Activated T-cell treated with anti-CD3 and anti-CD28 coated beads, Interleukin-2, amount 50 U/mL, for 72 hours (primary cell): ENCODE measurements at places on chromosomes 7 and 10. TPM values are rescaled to one million over a fixed set of nuclear protein-coding genes. Genes with fewer than 3 reads are reported as not detected.
A peak's percentile ranks its signal among the peaks of the same experiment; 100 is the strongest.

Gene HTRA1
- total RNA-seq = not detected

Gene CFAP46
- total RNA-seq = 0.26 TPM

Gene HYAL4
- 1.8 TPM for total RNA-seq

DNA sequence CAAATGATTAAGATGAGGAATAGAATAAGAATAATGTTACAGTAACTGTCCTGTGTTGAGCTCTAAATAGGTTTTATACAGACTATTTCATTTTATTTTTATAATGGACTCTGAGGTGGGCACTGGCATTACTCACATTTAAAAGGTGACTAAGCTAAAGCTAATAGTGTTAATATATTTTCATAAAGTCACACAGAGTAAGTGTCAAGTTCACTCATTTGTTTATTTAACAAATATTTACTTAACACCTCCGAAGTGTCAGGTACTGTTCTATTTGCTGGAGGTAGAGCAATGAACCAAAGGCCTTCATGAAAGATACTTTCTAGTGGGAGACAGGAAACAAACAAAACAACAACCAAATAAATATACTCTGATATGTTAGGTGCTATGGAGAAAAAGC, 44.0 kb downstream of the ASB4 start:
- DNase-seq = no peak

DNA sequence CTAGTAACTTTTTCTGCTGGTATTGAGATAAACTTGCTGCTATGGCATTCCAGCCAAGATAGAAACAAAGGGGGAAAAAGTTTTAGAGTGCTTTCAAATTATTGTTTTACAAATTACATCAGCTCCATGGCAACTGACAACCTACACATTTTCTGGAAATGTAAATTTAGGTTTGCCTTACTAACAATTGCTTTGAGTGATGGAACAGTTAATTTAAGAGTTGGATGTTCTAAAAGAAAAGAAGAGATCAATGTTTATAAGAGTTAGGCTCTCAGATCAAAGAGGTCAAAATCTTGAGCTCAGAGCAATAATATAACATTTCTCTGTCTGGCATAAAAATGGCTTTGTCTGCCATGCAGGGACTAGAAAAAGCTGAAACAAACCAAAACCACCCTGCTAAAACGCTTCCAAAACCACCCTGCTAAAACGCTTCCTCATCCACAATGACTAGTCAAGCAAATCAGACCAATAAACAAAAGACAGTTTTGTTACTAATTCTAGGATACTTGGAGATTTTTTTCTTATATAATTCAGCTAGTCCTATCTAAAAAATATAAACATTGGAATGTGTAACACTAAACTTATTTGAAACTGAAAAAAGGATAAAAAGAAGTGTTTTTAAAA, 32.3 kb downstream of the ORC5 start:
- no peak for DNase-seq

DNA sequence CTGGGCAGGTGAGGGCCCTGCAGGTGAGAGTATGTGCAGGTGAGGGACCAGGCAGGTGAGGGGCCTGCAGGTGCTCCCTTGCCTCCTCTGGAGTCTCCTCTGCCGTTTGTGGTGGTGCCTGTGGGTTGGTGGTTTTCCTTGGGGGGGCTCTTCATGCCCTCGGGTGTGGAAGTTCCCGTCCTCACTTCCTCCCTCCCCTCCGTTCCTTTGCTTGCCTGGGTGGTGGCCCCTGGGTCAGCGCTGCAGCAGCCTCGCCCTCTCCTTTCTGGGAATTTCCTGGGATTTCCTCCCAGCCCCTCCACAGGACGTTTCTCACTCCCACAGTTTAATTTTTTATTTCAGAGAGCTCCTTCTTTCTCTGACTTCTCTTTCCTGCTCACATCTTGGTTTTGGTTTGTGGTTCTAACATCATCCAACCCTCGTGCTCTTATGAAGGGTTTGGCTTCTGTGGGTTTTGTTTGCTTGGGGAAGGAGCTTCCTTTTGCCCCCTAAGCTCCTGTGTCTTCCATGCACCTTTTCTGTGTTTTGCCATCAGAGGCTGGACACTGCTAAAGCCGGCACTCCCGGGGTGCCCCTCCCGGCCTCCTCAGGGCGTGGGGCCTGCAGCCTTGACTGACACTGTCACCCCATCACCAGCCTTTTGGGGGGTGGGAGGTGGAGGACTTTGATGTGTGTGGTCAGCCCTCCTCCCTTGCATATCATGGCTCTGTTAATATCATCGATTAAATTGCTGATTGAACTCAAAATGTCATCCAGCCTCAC, 29.2 kb upstream of the ADGRA1 start:
- DNase-seq = no peak

GRCh38 chr7:102432442-102433218, 745 bp upstream of the ORAI2 start:
- no peak for DNase-seq

GRCh38 chr7:106166651-106167342, 54.7 kb upstream of the SYPL1 start:
- DNase-seq = peak; percentile 38

GRCh38 chr7:132752431-132752830, 176.2 kb upstream of the PLXNA4 start:
- DNase-seq = no peak

GRCh38 chr10:89242840-89243568, 8.6 kb downstream of the LIPA start:
- DNase-seq = no peak

DNA sequence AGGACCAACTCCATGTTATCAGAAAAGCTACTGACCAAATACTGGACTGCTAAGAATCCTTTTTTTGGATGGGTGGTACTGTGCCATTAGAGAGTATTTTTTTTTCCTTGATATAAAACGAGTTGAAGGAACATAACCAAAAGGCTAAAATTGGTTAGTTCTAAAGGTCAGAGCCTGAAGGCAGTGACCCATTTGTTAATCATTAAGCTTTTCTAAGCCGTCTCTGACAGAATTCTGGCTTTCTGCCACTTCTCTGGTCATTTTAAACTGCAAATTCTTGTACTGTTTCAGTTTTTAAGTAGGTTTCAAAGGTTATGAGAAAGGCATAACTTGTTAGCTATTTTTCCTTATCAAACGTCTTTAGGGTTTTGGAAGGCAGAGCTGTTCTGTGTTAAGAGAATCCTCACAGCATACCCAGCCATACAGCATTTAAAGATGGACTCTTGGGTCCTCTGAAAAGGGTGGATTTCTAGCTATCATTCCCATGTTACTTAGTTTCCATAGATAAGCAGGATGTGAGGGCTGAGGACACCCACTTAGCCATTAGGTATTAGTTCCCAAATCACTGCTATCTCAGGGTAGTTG, 196.8 kb downstream of the RNLS start:
- DNase-seq = no peak
